ENCODE measurements at places on chromosomes 3 and 15.

DNA sequence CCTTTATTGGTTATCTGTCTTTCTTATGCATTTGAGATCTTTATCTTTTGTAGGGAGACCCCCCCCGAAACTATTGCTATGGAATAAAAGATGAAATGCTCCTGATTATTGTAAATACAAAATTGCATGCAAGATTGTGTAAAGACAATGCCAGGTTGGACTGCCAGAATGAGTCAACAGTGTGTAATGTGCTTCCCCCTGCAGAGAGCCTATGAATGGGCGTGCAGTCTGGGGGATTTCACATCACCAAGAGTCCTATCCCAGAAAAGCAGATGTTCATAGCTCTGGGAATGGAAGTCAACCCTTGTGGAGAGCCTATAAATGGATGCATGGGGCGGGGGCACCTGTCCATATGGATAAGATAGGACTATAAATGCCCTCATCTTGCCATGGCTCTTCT lies 584.3 kb downstream of the NSUN3 start:
- no peaks in the 10 kb centered on the region for H3K27me3 ChIP-seq
- no peak for DNase-seq
- H3K4me3 ChIP-seq = no peak overlapping the region
- H3K27ac ChIP-seq = no peak overlapping the region
- H3K4me1 ChIP-seq = no peaks in the 10 kb centered on the region

DNA sequence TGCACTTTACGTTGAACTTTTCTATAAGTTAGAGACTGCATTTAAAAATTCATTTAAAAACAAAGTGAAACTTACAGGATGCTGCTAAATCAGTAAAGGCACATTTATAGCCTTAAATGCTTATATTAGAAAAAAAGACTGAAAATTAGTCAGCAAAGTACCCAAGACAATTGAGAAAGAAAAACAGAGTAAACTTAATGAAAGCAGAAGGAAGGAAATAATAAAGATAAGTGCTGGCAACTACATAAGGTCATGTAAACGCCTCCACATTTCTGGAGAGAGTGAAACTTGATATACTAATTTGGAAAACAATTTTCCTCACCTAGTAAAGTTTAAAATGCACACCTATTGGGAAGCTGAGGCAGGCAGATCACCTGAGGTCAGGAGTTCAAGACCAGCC lies 58.2 kb upstream of the ACAN start:
- DNase-seq = no peak
- H3K36me3 ChIP-seq = no peaks in the 10 kb centered on the region
- H3K27me3 ChIP-seq = no peaks in the 10 kb centered on the region
- no peak overlapping the region for H3K27ac ChIP-seq
- H3K4me1 ChIP-seq = no peaks in the 10 kb centered on the region

- H3K36me3 ChIP-seq = no peaks in the 10 kb centered on the region
- no peak overlapping the region for H3K4me3 ChIP-seq
- H3K27me3 ChIP-seq = no peaks in the 10 kb centered on the region
- no peak overlapping the region for H3K27ac ChIP-seq
- no peak for DNase-seq
- H3K4me1 ChIP-seq = no peaks in the 10 kb centered on the region
Measured at GRCh38 chr3:150727653-150728502, 24.2 kb upstream of the ERICH6 start.

GRCh38 chr15:64883997-64884511 lies 27.6 kb upstream of the ANKDD1A start:
- H3K27ac ChIP-seq = peak overlapping the region; percentile 46
- H3K36me3 ChIP-seq = no peaks in the 10 kb centered on the region
- H3K4me1 ChIP-seq = peaks cover 24% of the 10 kb centered on the region
- peak; percentile 57 for DNase-seq
- H3K4me3 ChIP-seq = no peak overlapping the region

GRCh38 chr3:84547207-84547606 lies 411.6 kb upstream of the CADM2 start:
- H3K27ac ChIP-seq = no peak overlapping the region
- no peaks in the 10 kb centered on the region for H3K27me3 ChIP-seq
- no peaks in the 10 kb centered on the region for H3K36me3 ChIP-seq
- H3K4me1 ChIP-seq = no peaks in the 10 kb centered on the region
- DNase-seq = no peak

GRCh38 chr15:48242015-48242414 lies 35.9 kb downstream of the SLC12A1 start:
- DNase-seq = no peak
- H3K36me3 ChIP-seq = no peaks in the 10 kb centered on the region
- H3K27ac ChIP-seq = no peak overlapping the region

GRCh38 chr3:10319251-10319650 lies 1.7 kb downstream of the SEC13 start:
- no peak overlapping the region for H3K27ac ChIP-seq
- H3K27me3 ChIP-seq = no peaks in the 10 kb centered on the region
- peaks cover 30% of the 10 kb centered on the region for H3K36me3 ChIP-seq
- no peak overlapping the region for H3K4me3 ChIP-seq

DNA sequence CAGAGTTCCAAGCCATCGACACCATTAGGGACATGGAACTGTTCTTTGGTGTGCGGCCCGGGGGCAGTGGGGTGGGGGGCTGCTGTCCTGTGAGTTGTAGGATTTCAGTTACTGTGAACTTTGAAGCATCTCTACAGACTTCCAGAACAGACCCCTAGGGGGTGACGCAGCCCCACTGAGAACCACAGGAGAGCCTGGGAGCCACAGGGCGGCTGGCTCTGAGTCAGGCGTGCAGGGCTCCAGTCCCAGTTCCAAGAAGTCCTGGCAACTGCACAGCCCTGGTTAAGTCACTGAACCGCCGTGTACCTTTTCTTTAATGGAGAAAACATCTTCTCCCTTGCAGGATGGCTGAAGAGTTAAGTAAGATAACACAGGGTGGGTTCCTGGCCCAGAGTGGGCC lies 23.5 kb upstream of the LRTM1 start:
- H3K36me3 ChIP-seq = no peaks in the 10 kb centered on the region
- H3K4me1 ChIP-seq = no peaks in the 10 kb centered on the region
- no peaks in the 10 kb centered on the region for H3K27me3 ChIP-seq
- no peak overlapping the region for H3K4me3 ChIP-seq

DNA sequence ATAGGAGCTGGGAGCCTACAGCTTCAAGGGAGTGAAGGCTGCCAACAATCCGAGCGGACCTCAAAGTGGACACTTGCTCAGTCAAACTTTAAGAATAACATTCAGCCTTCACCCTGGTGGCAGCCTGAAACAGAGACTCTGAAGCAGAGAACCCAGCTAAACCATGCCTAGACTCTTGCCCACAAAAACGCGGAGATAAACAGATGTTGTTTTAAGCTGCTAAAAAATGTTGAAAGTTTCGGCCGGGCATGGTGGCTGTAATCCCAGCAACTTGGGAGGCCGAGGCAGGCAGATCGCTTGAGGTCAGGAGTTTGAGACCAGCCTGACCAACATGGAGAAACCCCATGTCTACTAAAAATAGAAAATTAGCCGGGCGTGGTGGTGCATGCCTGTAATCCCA lies 29.8 kb upstream of the TRIM59 start:
- H3K27me3 ChIP-seq = no peaks in the 10 kb centered on the region
- no peaks in the 10 kb centered on the region for H3K4me1 ChIP-seq
- H3K36me3 ChIP-seq = no peaks in the 10 kb centered on the region
- DNase-seq = no peak
- no peak overlapping the region for H3K27ac ChIP-seq

DNA sequence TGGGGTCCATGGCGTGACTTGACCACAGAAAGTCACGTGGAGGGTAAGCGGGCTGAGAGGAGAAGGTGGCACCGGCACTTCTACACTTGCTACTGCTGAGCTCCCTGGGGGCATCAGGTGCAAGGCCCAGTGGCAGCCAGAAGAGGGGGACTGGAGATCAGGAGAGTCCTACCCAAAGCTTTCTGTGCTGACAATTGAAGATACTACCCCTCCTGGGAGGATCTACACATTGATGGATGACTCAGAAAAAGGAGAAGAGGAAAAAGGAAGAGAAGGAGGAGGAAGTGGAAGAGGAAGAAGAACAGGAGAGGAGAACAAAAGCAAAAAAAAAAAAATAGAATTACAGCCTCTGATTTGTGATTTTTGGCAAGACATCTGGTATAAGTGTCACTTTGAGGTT lies 41.2 kb downstream of the MYO5C start:
- H3K36me3 ChIP-seq = no peaks in the 10 kb centered on the region
- DNase-seq = no peak
- H3K4me3 ChIP-seq = no peak overlapping the region
- H3K4me1 ChIP-seq = no peaks in the 10 kb centered on the region
- H3K27me3 ChIP-seq = no peaks in the 10 kb centered on the region

DNA sequence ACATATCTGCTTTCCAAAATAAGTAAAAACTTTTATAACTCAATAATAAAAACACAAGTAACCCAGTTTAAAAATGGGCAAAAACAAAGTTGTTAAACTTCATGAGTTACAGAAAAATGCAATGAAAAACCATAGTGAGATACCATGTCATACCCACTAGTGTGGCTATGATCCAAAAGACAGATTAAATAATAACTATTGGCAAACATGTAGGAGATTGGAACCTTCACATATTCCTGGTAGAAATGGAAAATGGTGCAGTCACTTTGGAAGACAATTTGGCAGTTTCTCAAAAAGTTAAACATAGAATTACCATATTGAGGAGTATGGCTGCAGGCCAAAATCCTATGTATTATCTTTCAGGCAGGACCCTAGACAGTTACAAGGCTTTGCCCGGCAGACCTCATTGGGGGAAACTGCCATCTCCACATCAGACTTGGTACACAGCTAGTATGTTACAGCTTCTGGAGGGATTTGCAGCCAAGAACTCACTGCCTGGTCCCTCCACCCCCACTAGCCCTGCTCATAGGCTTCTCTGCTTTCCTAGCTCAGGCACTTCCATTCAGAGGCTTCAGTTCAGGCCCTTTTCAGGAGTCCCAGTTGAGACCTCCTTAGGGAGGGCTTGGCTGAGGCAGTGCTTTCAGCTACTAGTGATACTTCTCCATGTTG lies 147.8 kb downstream of the NEK10 start:
- no peaks in the 10 kb centered on the region for H3K27me3 ChIP-seq
- no peak overlapping the region for H3K27ac ChIP-seq
- DNase-seq = no peak
- no peak overlapping the region for H3K4me3 ChIP-seq

DNA sequence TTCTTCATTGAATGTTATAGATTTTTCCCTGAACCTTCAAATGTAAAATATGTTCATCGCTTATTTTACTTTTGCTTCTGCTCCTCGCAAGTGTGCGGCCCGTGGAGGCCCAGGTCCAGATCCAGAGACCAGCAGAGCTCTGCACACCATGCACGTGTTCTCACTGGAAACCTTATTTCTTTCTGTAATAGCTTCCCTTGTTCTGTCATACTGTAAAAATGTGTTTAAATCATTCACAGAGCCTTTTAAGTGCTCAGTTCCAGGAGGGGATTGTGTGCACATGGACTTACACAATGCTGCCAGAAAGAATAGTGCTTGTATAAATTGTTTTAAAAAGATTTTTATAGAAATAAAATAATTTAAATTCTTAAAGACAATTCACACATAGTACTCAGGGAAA lies 359.3 kb downstream of the GABRG3 start:
- no peak overlapping the region for H3K27ac ChIP-seq
- no peak for DNase-seq
- no peaks in the 10 kb centered on the region for H3K27me3 ChIP-seq
- H3K4me3 ChIP-seq = no peak overlapping the region
- no peaks in the 10 kb centered on the region for H3K4me1 ChIP-seq
- no peaks in the 10 kb centered on the region for H3K36me3 ChIP-seq

GRCh38 chr3:127780536-127781400 lies 41.5 kb downstream of the MGLL start:
- no peaks in the 10 kb centered on the region for H3K36me3 ChIP-seq
- H3K27ac ChIP-seq = no peak overlapping the region
- H3K4me1 ChIP-seq = no peaks in the 10 kb centered on the region
- no peak overlapping the region for H3K4me3 ChIP-seq
- DNase-seq = no peak

GRCh38 chr3:43217633-43218032 lies 68.7 kb upstream of the SNRK start:
- H3K27me3 ChIP-seq = no peaks in the 10 kb centered on the region
- H3K4me3 ChIP-seq = no peak overlapping the region
- peaks cover 3% of the 10 kb centered on the region for H3K4me1 ChIP-seq
- no peaks in the 10 kb centered on the region for H3K36me3 ChIP-seq
- no peak overlapping the region for H3K27ac ChIP-seq

DNA sequence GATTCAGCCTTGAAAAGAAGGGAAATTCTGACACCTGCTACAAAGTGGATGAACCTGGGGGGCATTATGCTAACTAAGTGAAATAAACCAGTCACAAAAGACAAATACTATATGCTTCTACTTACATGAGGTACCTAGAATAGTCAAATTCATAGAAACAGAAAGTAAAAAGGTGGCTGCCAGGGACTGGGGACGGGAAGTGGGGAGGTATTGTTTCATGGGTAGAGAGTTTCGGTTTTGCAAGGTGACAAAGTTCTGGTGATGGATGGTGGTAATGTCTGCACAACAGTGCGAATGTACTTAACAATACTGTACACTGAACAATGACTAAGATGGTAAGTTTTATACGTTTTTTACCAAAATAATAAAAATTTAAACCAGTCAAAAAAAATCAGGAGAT lies 4.8 kb downstream of the IDH2 start:
- H3K36me3 ChIP-seq = no peaks in the 10 kb centered on the region
- peaks cover 57% of the 10 kb centered on the region for H3K4me1 ChIP-seq
- H3K27me3 ChIP-seq = no peaks in the 10 kb centered on the region
- H3K4me3 ChIP-seq = peak overlapping the region; percentile 41

- no peak for DNase-seq
- H3K36me3 ChIP-seq = no peaks in the 10 kb centered on the region
- H3K27me3 ChIP-seq = no peaks in the 10 kb centered on the region
- no peak overlapping the region for H3K27ac ChIP-seq
Measured at GRCh38 chr3:121998030-121998580, 23.9 kb downstream of the ILDR1 start.

DNA sequence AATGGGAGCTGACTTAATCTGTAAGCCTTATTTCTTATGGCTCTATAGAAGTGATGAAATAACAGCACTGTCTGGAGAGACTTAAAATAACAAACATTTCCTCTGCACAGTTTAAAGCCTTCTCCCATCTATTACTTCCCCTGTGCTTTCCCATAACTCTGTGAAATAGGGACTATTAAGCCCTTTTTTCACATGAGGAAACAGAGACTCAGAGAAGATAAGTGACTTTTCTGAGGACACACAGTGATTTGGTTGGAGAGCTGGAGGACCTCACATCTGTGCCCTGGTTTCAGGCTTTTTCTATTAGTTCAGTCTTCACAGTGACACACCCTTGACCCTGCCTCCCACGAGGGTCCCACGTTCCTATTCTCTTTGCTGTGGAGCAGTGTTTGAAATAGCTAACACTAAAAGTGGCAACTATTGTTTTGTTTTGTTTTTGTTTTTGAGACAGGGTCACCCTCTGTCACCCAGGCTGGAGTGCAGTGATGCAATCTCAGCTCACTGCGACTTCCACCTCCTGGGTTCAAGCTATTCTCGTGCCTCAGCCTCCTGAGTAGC lies 82.9 kb downstream of the ST6GAL1 start:
- no peak overlapping the region for H3K4me3 ChIP-seq
- peaks cover 3% of the 10 kb centered on the region for H3K4me1 ChIP-seq
- H3K27me3 ChIP-seq = no peaks in the 10 kb centered on the region
- peaks cover 11% of the 10 kb centered on the region for H3K36me3 ChIP-seq

- H3K27me3 ChIP-seq = no peaks in the 10 kb centered on the region
- no peak overlapping the region for H3K27ac ChIP-seq
- H3K36me3 ChIP-seq = no peaks in the 10 kb centered on the region
- H3K4me1 ChIP-seq = no peaks in the 10 kb centered on the region
- no peak for DNase-seq
- no peak overlapping the region for H3K4me3 ChIP-seq
Measured at GRCh38 chr3:9316881-9317361, 45.9 kb upstream of the THUMPD3 start.

Data from effector memory CD4-positive, alpha-beta T cell (primary cell).